Spinal cord (tissue), 10 donors: ENCODE measurements at places on chromosomes 4 and X.
A peak's percentile ranks its signal among the peaks of the same experiment; 100 is the strongest.

GRCh38 chr4:32010221-32010620, 1290.1 kb downstream of the PCDH7 start:
- no peaks in the 10 kb centered on the region for H3K36me3 ChIP-seq
- no peak for DNase-seq
- H3K4me1 ChIP-seq: no peaks in the 10 kb centered on the region

- DNase-seq: no peak
- no peaks in the 10 kb centered on the region for H3K4me1 ChIP-seq
- H3K27me3 ChIP-seq: peaks cover 4% of the 10 kb centered on the region
- no peak overlapping the region for H3K4me3 ChIP-seq
- H3K36me3 ChIP-seq: no peaks in the 10 kb centered on the region
- no peak overlapping the region for H3K27ac ChIP-seq
Measured at GRCh38 chrX:106040861-106041260, 2.3 kb upstream of the SERPINA7 start.

- no peaks in the 10 kb centered on the region for H3K36me3 ChIP-seq
- DNase-seq: no peak
- H3K27ac ChIP-seq: no peak overlapping the region
Measured at GRCh38 chrX:130179579-130180215, 7.9 kb downstream of the RAB33A start.

DNA sequence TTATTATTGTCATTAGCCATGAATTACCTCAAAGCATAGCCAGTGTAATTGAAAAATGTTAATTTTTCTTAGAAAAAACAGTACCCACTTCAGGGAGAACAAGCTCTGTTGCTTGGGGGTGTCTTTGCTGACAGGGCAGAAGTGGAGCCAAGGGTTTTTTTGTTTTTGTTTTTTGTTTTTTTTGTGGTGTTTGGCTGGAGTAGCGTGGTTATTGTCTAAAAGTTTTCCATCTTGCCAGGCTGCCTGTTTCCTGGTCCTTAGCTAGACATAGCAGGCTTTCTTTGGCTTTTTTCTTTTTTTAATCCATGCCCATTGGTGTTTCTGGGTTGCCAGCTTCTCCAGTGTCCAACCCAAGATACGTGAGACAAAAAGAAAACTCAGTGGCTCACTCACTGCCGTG, 61.5 kb downstream of the CASP3 start:
- H3K36me3 ChIP-seq: no peaks in the 10 kb centered on the region
- H3K27me3 ChIP-seq: no peaks in the 10 kb centered on the region
- no peak overlapping the region for H3K4me3 ChIP-seq

GRCh38 chr4:92163348-92163747, 140.4 kb upstream of the GRID2 start:
- no peak overlapping the region for H3K27ac ChIP-seq
- no peaks in the 10 kb centered on the region for H3K4me1 ChIP-seq
- no peak for DNase-seq
- no peak overlapping the region for H3K4me3 ChIP-seq
- H3K36me3 ChIP-seq: no peaks in the 10 kb centered on the region

GRCh38 chrX:69614886-69615285, 1.0 kb upstream of the EDA start:
- peak; percentile 16 for DNase-seq
- H3K4me1 ChIP-seq: peaks cover 10% of the 10 kb centered on the region
- H3K27ac ChIP-seq: no peak overlapping the region
- H3K36me3 ChIP-seq: no peaks in the 10 kb centered on the region
- peaks cover 5% of the 10 kb centered on the region for H3K27me3 ChIP-seq

GRCh38 chr4:146478009-146478408, 43.7 kb downstream of the SLC10A7 start:
- no peak overlapping the region for H3K27ac ChIP-seq
- DNase-seq: no peak
- H3K36me3 ChIP-seq: no peaks in the 10 kb centered on the region
- H3K4me1 ChIP-seq: no peaks in the 10 kb centered on the region
- no peaks in the 10 kb centered on the region for H3K27me3 ChIP-seq

DNA sequence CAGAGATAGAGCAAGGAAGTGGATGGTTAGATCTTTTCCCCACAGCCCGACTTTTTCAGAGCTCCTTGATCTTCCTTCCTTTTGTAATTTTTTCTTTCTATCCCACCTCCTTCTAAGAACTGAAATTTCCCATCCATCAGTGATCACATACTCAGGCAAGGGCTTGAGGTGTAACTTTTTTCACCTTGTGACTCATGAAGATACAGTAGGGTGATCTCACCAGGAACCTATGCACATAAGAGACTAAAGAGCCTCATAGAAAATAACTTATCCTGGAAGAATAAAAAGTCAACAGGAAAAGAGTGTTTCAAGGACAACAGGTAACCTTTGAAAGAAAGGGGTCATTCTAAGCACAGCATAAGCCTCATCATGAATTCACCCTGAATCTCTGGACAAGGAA, 131.2 kb upstream of the HCCS start:
- no peaks in the 10 kb centered on the region for H3K4me1 ChIP-seq
- no peak overlapping the region for H3K27ac ChIP-seq
- H3K36me3 ChIP-seq: no peaks in the 10 kb centered on the region
- no peak overlapping the region for H3K4me3 ChIP-seq
- no peaks in the 10 kb centered on the region for H3K27me3 ChIP-seq

- H3K4me1 ChIP-seq: peaks cover 3% of the 10 kb centered on the region
- no peak overlapping the region for H3K27ac ChIP-seq
- no peaks in the 10 kb centered on the region for H3K36me3 ChIP-seq
- H3K4me3 ChIP-seq: no peak overlapping the region
Measured at GRCh38 chr4:38179690-38180377, 219.6 kb downstream of the PTTG2 start.
